ENCODE measurements at places on chromosomes 12 and 14.

- DNase-seq, result no peak
Measured at GRCh38 chr12:6541371-6542165, 7.3 kb downstream of the GAPDH start.

GRCh38 chr14:23301969-23302289 is 730 bp downstream of the PPP1R3E start:
- no peak for DNase-seq

DNA sequence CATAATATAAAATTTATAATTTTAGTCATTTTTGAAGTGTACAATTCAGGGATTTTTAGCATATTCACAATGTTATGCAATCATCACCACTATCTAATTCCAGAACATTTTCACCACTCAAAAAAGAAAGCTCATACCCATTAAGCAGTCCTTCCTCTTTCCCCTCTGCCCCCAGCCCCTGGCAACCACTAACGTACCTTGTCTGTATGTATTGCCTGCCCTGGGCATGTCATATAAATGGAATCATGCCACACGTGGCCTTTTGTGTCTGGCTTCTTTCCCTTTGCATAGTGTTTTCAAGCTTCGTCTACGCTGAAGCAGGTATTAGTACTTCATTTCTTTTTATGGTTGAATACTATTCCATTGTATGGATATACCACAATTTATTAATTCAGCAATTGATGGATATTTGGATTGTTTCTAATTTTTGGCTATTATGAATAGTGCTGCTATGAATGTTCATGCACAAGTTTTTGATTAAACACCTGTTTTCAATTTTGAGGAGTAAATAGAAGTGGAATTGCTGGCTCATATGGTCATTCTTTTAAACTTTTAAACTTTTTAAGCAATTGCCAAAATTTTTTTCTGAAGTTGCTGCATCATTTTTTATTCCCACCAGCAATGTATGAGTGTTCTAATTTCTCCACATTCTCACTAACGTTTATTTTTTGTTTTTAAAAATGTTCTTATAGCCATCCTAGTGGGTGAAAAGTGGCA is 1.6 kb upstream of the SSTR1 start:
- no peak for DNase-seq

GRCh38 chr12:2976581-2976996 is 17.4 kb downstream of the TEAD4 start:
- DNase-seq, result no peak

DNA sequence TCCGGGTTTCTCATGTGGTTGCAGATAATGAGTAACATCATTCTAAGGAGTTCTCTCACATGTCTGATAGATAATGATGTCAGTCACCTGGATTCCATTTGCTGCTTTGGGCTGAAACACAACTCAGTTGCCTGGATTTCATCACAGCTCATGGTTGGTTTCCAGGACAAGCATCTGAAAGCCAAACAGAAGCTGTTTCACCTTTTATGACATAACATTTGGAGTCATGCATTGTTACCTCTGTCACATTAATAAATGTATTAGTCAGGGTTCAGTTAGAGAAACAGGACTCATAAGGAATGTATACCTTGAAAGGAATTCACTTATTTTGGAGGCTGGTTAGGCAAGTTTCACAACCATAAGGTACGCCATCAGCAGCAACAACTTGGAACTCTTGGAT is 251.9 kb upstream of the ATXN7L3B start:
- no peak for DNase-seq

DNA sequence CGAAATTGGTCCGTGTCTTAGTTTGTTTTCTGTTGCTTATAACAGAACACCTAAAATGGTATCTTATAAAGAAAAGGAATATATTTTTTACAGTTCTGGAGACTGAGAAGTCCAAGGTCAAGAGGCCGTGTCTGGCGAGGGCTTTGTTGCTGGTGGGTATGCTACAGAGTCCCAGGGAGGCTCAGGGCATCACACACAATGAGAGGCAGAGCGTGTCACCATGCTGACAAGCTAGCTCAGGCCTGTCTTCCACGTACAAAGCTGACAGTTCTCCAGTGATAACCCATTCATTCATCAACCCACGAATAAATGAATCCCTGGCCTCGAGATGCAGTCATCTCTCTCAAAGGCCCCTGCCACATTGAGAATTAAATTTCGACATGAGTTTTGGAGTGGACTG is 56.7 kb upstream of the AEBP2 start:
- DNase-seq, result no peak

DNA sequence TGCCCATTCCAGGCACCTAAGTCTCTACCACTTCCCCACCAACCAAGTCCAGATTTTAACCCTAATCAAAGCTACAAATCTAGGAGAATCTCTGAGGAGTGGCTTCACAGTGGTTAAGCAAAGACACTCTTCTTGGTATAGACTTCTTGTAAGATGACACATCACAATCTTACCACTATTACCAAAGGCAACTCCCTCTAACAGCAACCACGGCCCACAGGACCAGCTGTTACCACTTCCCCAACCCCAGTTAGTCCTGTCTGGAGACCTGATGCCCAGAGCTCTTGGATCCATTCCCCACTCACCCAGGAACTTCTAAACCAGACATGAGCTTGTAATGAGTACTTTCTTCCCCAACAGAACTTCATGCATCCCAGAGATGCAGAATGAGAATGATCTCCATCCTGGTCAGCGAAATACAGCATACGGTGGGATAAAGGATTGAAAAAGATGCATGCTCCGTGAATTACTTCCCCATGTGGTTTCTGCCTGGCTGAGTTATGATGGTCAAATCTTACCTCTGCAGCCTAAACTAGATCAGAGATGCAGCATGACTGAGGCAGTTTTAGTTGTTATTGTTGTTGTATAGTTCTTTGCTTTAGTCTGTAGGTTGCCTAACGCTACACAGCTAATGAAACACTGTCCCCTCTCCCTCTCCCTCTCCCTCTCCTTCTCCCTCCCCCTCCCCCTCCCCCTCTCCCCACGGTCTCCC is 87.7 kb upstream of the FOXN3 start:
- peak; percentile 70 for DNase-seq

GRCh38 chr12:29714966-29715365 is 68.8 kb downstream of the TMTC1 start:
- no peak for DNase-seq

DNA sequence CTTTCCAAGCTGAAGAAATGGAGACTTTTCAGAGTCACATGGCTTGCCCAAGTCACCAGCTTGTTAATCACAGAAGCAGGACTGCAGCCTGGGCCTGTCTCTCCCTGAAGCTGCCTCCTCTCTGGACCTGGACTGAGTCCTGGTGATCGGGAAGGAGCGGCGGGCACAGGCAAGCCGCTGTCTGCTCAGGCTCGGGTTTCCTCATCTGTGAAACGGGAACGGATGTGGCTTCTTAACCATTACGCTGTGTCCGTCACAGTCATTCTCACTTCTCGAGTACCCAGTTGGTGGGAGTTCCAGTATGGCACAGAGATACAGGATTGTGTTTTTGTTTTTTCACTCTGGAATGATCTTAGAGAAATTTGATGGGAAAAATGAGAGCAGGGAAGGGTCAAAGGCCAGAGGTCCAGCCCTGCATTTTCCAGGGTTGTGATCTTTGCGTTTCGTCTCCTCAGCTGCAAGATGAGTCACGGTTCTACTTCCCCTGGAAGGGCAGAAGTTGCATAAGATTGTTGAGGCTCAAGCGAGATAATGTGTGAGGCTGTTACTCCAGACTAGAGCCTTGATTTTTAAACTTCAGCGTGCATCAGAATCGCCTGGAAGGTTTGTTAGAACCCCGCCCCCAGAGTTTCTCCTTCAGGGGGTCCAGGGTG is 7.6 kb upstream of the LRTM2 start:
- no peak for DNase-seq

DNA sequence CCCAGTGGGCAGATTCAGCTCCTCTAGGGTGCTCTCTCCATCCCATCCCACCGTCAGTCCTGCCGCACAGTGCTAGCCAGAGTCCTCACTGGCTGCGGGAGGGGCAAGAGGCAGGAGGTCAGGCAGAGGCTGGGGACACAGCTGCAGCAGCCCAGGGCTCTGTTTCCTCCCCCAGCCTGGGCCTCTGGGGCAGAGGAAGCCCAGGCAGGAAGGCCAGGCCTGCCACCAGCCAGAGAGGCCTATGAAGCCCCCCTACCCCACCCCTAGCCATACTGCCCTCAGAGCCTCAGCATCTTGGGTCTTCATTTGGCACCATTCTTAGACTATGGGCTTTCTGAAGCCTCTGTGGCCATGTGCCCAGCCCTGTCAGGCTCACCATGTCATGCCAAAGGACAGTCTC is 3.4 kb downstream of the ACVRL1 start:
- DNase-seq, result no peak

DNA sequence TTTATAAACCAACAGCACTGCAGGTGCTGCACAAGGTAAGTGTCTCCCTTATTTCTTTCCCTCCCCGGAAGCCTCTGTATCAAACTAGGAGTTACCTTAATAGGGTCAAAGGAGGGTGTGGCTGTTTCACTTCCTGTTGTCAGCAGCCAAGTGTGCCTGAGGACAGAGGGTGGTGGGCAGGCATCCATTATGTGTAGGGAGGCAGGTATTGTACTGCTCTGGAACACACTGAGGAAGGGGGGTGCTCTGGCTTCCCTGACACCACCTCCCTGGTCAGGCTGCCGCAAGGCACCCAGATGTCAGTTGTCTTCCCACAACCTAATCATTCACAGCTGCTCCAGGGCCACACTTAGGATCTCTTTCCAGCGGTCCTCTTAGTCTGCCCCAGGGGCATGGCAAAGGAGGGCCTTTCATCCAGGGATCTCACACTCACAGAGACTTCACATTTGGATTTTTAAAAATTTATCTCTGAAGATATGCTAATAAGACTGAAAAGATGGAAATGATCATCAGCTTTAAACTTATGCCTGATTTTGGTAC is 132.0 kb upstream of the ARHGAP5 start:
- DNase-seq, result no peak

DNA sequence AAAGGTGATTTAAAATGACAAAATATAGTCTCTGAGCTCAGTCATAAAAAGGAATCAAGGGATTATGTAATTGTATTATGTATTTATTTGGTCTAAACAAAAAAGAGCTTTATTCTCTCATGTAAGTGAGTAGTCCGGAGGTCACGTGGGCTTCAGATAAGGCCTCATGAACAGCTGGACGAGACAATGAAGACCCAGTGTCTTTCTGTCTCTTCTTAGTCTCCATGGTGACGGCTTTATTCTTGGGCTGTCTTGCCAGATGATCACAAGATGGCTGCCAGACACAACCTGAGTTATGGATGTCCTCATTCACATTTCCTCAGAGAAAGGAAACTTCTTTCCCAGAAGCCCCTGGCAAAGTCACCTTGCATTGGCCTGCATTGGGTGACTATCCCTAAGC is 98.6 kb downstream of the ARF6 start:
- DNase-seq, result no peak

DNA sequence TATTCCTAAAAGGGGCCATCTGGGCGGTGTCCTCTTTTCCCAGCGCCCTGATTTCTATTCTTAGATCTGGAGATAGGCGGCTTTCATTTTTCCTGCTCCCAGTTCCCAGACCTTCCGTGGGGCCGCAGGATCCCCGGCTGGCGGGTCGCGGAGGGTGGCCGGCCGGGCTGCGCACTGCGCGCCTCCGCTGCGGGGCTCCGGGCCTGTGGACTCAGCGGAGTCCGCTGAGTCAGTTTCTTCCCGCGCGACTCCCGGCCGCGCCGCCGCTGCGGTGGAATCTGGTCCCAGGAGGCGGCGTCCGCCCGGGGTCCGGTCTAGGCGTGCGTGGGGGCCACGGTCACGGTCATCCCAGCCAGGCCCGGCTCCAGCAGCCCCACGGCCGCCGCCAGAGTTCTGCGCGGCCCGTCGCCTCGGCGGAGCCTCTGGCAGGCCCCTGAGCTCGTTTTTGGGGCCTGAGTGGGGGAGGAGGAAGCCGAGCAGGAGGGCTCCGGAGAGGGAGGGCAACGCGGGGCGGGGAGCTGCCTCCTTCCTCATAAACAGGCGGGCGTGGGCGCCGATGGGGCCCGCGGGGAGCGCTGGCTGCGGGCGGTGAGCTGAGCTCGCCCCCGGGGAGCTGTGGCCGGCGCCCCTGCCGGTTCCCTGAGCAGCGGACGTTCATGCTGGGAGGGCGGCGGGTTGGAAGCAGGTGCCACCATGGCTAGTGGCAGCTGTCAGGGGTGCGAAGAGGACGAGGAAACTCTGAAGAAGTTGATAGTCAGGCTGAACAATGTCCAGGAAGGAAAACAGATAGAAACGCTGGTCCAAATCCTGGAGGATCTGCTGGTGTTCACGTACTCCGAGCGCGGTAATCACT is at the start of gene LRRK2:
Gene LRRK2 (plus strand): TSS at position 559 of the 853 bp plus-strand sequence. CDS start 135 bp downstream, at position 694.
- peak; percentile 79 for DNase-seq

GRCh38 chr12:3967556-3968160 is 94.5 kb upstream of the PARP11 start:
- DNase-seq, result no peak

DNA sequence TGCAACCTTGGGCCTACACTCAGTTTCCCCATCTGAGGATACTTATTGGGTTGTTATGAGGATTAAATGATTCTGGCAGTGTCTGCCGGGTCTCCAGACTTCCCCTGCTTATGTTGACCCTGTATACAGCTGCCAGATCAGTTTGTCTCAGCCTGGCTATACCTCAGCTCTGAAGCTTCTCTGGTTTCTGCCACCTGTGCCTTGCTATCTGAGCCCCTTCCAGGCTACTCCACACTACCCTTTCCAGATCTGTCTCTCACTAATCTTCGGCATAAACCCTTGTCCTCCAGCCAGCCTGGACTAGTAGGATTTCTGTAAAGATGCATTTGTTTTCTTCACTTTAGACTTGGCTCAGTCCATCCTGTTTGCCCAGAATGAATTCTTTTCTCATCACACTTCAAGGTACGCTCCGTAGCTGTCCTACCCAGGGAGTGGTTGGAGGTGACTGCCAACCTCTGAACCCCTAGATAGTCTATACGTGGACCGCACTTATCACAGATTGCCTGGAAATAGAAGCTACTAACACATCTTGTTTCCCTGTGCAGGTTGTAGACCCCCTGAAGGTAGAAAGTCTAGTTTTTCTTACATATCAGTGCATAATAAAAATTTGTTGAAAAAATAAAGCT is 422.4 kb downstream of the RAD51B start:
- DNase-seq, result no peak

- DNase-seq, result no peak
Measured at GRCh38 chr12:82174936-82175335, 183.3 kb downstream of the CCDC59 start.

GRCh38 chr12:119201789-119202543 is 23.2 kb downstream of the HSPB8 start:
- DNase-seq, result no peak

GRCh38 chr12:123987022-123987421 is 14.0 kb downstream of the ZNF664 start:
- DNase-seq, result no peak

DNA sequence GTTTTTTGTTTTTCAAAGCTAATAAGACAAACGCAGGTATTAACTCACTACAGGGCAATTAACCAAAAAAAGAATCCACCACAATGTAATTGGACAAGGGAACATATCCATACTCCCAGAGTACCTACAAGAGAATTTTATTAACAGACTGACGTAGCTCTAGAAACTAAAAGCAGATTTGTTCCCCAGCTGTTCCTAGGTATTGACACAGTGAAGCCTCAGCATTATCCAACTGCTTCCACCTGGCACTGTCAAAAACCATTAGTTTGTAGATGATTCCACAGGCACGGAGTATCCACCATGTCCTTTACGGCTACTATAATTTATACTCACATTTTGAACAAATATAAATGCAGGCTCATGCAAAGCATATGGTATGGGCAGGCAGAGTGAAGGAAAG is 22.3 kb downstream of the PPM1H start:
- DNase-seq, result no peak

GRCh38 chr14:74569806-74570591 is 42.0 kb downstream of the LTBP2 start:
- no peak for DNase-seq
